ENCODE measurements at places on chromosomes 3 and 15. TPM values are rescaled to one million over a fixed set of nuclear protein-coding genes. Genes with fewer than 3 reads are reported as not detected.

- H3K27me3 ChIP-seq: peaks cover 7% of the 10 kb centered on the region
- H3K4me3 ChIP-seq: no peak overlapping the region
- H3K36me3 ChIP-seq: no peaks in the 10 kb centered on the region
- no peak for DNase-seq
- no peaks in the 10 kb centered on the region for H3K4me1 ChIP-seq
- no peak overlapping the region for H3K27ac ChIP-seq
Measured at GRCh38 chr3:72720566-72720965, 127.7 kb downstream of the SHQ1 start.

- no peak overlapping the region for H3K27ac ChIP-seq
- H3K4me1 ChIP-seq: no peaks in the 10 kb centered on the region
- no peaks in the 10 kb centered on the region for H3K27me3 ChIP-seq
- no peak overlapping the region for H3K4me3 ChIP-seq
- peaks cover 50% of the 10 kb centered on the region for H3K36me3 ChIP-seq
- DNase-seq: no peak
Measured at GRCh38 chr15:78291698-78292097, 7.7 kb downstream of the SKIC8 start.

Gene GOLGA6A
- 0.13 TPM for total RNA-seq

Gene NECTIN3
- 35.1 TPM for total RNA-seq

Gene XIRP1
- 79.4 TPM for total RNA-seq

Gene USP50
- total RNA-seq: 0.58 TPM
